ENCODE measurements at places on chromosomes 1 and 21.

GRCh38 chr1:246291127-246291526 is 216.0 kb downstream of the SMYD3 start:
- DNase-seq: no peak

GRCh38 chr21:25850126-25850842 is 115.5 kb downstream of the GABPA start:
- no peak for DNase-seq

- DNase-seq: no peak
Observed at GRCh38 chr1:206455666-206456344, 14.5 kb upstream of the IKBKE start.

DNA sequence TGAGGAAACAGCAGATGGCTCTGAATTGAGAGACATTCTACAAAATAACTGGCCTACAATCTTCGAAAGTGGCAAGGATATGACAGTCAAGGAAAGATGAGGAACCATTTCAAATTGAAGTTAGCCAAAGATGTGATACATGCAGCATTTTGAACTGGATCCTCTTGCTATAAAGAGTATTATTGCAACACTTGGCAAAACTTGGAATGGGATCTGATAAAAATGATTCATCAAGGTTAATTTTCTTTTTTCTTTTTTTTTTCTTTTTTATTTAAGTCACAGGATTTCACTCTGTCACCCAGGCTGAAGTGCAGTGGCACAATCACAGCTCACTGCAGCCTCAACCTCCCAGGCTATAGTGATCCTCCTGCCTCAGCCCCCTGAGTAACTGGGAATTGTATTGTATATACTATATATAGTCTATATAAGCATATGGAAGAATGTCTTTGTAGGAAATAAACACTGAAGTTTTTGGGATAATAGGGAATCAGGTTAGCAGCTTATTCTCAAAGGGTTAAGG is 49.8 kb upstream of the GJA8 start:
- DNase-seq: no peak

DNA sequence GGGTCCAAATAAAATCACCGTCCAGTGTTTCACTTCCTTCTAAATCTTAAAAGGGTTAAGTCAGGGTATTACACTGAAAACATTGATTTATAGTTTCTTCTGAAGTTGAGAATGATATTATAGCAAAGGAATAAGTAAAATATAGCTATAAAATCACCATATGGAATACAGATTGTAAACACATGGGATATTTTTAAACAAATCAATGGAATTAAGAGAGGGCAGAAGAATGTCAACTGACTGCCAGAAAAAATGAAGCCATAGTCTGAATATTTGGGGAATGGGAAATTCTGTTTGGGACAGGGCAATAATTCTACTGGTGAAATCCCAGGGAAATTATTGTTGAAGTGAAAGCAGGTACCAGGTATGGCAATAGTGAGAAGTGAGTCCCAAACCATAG is 664.6 kb downstream of the NCAM2 start:
- DNase-seq: no peak

- DNase-seq: no peak
Observed at GRCh38 chr1:9183441-9183840, 51.1 kb upstream of the H6PD start.

DNA sequence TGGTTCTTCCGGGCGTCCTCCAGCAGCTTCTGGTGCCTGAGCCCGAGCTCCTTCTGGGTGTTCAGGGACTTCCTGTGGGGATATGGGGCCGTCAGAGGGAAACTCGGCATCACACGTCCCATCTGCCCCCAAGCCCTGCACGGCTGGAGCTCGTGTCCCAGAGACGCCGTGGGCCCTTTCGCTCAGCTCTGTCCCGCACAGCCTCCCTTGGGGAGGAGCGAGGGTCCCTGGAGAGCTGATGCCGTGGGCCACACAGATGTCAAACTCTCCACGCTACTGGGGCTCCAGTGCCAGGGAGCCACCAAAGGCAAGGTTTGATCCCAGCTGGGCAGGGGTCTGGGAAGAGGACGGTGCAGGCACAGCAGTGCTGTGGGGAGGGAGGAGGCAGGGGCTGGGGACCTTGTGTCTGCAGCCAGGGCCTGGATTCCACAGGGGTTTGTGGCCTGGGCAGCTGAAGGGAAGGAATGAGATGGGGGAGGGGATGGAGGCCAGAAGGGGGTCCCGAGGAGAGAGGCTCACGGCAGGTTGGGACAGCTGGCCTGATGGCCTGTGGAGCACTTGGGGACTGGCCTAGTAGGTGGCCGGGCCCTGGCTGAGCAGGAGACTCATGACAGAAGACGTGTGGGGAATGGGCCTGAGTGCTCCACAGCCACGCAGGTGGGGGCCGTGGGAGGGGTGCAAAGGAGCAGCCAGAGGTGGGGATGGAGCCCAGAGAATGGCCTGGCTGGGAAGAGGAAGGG is 30.4 kb downstream of the CFAP74 start:
- DNase-seq: no peak

GRCh38 chr1:178486100-178487069 is 10.4 kb downstream of the CLEC20A start:
- DNase-seq: peak; percentile 48

DNA sequence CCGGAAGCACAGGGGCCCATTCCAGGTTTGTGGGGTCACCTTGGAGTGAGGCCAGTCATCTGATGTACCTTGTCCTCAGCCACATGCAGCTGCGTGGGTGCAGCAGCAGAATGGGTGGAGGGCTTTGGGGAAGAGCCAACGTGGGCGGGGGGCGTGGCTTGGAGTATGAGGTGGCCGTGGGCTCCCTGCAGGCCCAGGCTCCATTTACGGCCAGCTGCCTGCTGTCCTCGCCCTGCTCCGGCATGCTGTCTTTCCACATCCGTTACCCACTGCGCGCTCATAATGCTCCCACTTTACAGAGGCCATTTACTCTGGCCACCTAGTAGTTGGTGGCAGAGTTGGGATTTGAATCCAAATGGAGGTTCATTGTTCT is 27.8 kb upstream of the TINAGL1 start:
- no peak for DNase-seq

DNA sequence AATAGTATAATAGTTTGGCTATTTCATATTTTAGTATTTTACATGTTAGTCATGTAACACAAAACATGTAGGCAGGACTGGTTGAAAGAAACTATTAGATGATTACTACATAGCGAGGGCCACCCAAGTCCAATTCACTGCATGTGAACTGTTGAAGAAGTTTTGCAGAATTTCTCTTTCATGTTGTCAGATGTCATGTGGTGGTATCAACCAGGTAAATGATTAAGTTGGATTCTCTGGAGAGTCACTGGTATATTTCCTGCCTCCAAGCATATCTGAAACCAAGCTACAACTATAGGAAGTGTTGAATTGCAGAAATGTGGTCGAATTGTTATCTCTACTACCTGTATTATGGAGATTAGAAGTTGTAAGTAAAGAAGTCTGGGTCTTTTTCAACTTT is 137.8 kb upstream of the DPYD start:
- no peak for DNase-seq

GRCh38 chr1:6434186-6434585 is 9.6 kb downstream of the ESPN start:
- no peak for DNase-seq

GRCh38 chr21:26273686-26274313 is 103.2 kb upstream of the APP start:
- DNase-seq: no peak

DNA sequence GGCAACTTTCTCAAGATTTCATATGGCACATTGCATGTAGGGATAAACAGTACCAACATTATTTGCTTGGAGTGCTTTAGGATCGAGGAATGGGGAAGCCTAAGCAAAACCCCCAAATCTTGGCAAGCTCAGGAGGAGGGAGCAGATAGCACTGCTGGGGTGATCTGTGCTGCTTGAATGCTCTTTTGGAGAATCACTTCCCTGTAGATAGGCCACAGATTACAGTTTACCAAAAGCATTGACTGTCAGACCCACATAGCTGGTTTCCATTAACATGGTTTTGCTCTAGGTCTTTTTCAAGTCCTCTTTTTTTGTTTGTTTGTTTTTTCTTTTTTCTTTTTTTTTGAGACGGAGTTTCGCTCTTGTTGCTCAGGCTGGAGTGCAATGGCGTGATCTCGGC is 36.8 kb downstream of the OR13G1 start:
- DNase-seq: no peak

- no peak for DNase-seq
Observed at GRCh38 chr1:90784186-90784847, 67.2 kb upstream of the BARHL2 start.

DNA sequence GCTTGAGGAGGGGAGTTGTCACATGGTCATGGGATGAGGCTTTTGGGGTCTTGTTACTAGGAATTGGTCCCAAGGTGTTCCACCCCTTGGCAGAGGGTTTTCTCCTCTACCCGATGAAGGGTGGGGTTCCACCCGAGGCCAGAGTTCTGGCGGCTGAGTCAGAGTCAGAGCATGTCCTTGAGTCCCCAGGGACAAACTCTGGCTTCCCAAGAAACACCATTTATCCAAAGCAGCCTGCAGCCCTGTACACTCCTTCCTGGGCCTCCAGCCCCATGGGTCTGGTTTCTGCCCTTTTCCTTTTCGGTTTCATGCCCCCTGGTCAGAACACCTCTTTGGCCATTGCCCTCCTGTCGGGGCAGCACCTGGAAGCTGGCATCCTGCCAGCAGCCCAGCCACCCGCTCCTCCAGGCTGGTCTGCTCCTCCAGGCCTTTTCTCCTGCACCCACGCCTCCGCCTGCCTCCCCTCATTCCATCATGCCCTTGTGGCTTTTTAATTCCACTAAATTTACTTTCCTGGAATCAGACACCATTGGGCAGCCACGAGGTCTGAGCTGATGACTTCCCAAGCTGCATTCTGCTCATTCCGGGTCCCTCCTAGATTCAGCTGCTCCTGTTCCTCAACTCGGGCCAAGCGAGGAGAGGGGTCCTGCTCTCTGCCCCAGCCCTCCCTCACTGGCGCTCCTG is 301.7 kb upstream of the VAMP3 start:
- no peak for DNase-seq

DNA sequence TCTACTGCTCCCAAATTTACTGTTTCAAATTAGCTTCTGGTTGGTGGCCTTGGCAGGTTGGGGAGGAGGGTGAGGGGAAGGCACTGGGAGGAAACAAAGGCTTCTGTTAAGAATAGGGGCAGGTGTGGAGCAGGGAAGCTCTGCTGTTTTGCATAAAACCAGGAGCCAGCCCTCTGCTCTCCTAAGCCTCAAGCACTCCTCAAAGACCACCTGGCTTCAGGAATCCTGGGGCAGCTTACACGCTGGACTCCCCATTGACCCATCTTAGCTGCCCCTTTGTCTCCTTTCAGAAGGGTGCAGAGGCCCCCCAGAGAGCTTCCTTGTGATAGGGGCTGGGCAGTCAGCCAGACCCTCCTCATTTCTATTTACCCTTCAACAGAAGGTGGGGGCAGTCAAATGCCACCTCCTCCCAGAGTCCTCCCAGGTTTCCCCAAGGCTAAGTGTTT is 11.5 kb upstream of the DHRS3 start:
- no peak for DNase-seq

- DNase-seq: no peak
Observed at GRCh38 chr1:5996641-5997270, 4.5 kb upstream of the NPHP4 start.

DNA sequence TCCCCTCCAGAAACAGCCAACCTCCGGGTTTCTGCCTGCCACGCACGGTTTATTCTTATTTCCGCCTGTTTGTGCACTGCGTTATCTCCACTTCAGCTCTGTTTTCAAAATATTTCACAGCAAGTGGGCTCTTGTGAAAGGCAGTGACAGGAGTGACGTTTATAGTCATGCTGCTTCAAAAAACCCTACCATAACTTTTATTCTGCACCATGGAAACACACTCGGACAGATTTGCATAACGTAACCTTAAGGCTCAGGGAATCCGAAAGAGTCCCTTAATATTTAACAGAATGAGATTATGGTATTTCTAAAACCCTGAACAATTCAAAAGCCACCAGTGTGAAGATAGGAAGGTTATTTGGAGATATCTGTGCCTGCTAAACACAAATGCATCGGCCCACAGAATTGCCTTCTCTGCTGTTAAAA is 782 bp upstream of the SDE2 start:
- DNase-seq: no peak

- DNase-seq: no peak
Observed at GRCh38 chr1:56501888-56502287, 77.5 kb downstream of the PLPP3 start.

GRCh38 chr1:179760521-179760920 is 17.4 kb downstream of the FAM163A start:
- DNase-seq: no peak

- DNase-seq: no peak
Observed at GRCh38 chr1:113369699-113370098, 20.6 kb upstream of the MAGI3 start.

DNA sequence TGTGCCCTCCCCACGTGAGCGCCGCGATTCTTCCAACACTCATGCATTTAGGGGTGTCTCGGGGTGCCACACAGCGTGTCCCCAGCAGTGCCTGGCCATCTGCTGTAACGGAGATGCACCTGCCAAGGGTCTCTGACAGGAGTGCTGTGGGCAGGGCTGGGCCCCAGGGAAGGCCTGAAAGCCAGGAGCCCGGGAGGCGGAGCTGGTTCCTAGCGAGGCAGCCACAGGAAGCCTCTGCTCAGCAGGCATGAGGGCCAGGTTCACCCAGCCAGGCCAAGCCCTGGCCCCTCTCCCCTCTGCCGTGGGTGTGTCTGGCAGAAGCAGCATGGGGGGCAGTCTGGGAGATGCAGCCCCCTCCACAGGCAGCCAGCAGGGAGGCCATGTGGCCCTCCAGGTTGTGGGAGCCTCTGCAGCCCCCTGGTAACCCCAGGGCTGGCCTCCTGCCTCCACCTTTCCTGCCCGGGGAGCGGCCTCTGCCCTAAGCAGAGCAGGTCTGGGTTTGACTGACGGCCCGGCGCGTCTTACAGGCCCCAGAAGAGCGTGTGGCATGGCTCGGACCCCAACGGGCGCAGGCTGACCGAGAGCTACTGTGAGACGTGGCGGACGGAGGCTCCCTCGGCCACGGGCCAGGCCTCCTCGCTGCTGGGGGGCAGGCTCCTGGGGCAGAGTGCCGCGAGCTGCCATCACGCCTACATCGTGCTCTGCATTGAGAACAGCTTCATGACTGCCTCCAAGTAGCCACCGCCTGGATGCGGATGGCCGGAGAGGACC is 30.4 kb downstream of the SLC19A1 start:
- DNase-seq: no peak

GRCh38 chr1:185091480-185091879 is 46.1 kb downstream of the RNF2 start:
- no peak for DNase-seq

Measured in activated B cell treated with CpG ODN at 0.5 μM for 24 hours (primary cell).